ENCODE measurements at places on chromosomes 1 and 21. TPM values are rescaled to one million over a fixed set of nuclear protein-coding genes. Genes with fewer than 3 reads are reported as not detected.

Gene ANKRD35
- total RNA-seq, result 2.1 TPM

Gene LAMTOR2
- total RNA-seq, result 47.0 TPM

Gene DENND2D
- not detected for total RNA-seq

Gene COL11A1
- 0.76 TPM for total RNA-seq

DNA sequence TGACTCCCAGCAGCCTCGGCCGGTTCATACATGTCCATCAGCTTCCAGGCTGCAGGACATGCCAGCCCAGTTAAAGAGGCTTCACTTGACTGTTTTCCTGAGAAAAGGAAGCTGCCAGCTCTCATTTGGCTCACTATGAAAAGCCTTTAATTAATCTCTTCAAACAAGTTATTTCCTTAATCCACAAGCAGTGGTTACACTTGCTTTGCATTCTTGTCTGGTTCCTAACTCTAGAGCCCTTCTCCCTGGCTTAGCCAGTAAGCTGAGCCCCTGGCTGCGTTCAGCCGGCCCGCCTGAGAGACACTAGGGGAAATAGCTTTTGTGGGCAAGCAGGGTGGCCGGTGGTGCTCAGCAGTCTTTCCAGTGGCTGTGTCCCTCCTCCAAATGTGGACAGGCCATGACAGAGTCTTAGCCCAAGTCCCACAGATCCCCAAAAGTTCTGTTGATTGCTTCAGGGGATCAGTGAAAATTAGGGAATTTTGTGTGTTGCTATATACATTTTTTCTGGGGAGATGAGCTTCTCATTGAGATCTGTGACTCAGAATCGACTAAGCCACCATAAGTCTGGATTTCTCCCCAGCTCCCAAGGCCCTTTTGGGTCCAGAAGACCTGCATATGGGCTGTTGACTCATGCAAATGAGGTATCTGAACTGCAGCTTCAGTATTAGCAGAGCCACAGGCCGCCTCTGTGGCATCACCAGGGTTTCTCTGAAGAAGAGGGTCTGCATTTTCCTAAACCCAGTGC lies 10.1 kb downstream of the ATF3 start:
- DNase-seq, result no peak

DNA sequence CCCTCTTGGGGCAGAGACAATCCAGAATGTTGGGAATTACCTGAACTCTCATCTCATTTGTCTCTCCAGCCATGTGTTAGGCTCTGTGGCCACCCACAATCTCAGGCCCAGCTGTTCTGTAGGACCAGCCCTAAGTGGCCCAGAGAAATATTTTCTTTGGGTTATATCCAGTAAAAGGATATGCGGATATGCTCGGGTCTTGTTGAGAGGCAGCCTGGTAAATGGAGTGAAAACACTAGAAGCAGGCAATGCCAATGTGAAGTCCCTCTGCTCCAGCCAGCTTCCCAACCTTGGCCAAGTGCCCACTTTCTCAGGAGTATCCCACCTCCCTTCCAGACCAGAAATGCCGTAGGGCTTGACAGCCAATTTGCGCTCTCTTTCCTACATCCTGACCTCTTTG lies 192.2 kb downstream of the ST6GALNAC3 start:
- DNase-seq, result no peak

- DNase-seq, result no peak
Measured at GRCh38 chr21:16535102-16535422, 805.3 kb downstream of the USP25 start.

- DNase-seq, result no peak
Measured at GRCh38 chr1:192005976-192006375, 152.3 kb upstream of the RGS18 start.
